ENCODE measurements at places on chromosomes 5 and 9.
A peak's percentile ranks its signal among the peaks of the same experiment; 100 is the strongest.

GRCh38 chr9:113963017-113963620 lies 87.0 kb downstream of the ZNF618 start:
- peak; percentile 37 for DNase-seq

DNA sequence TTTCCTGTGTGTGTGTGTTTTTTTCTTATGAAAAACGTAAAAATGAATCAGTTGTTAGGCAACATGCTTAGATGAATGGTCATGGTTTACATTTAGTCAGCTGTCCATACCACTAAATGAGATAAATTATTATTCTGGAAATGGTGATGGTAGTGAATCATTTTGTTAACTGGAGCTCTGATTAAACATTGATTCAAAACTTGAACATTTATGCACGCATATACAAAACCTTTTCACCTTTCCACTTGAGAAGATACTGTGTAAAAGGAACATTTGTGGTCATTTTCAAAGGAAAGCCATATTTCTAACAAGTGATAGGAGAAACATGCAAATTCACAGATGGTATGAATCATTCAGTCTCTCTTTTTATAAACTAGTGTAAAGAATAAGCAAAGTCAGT lies 162.0 kb downstream of the SLC25A46 start:
- no peak for DNase-seq

DNA sequence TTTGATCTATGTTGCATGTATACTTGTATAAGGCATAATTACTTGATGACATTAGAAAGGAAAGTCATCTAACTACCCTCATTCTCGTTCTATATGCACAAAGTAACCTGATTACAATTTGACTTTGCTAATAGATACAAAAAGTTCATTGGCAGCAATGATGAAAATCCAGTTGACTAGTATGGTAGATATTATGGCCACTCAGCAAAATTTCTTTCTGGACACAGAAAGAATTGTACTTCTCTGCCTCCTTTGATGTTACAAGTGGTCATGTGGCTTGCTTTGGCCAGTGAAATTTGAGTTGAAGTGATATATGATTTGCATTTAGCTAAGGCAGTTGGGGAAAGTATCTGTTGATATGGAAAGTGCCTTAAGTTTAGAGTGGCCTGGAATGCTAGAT lies 723.7 kb upstream of the ARRDC3 start:
- no peak for DNase-seq

DNA sequence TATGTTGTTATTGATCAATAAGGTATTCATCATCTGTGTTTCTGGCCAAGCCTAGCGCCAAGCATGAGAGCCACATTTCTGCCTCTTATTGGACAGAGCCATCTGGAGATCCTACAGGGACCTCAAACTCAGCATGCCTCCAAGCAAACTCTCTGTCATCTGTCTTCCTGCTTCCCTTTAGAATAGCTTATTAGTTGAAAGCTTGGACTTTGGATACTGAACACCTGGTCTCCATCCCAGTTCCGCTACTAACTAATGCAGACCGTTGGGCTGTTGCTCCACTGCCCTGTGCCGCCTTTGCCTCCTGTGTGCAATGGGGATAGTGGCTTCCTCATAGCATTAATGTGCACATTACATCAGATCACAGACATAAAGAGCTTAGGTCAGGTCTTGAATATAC lies 65.5 kb downstream of the MAP1B start:
- DNase-seq: peak; percentile 69

GRCh38 chr5:154390096-154390495 lies 55.7 kb upstream of the SAP30L start:
- DNase-seq: no peak

DNA sequence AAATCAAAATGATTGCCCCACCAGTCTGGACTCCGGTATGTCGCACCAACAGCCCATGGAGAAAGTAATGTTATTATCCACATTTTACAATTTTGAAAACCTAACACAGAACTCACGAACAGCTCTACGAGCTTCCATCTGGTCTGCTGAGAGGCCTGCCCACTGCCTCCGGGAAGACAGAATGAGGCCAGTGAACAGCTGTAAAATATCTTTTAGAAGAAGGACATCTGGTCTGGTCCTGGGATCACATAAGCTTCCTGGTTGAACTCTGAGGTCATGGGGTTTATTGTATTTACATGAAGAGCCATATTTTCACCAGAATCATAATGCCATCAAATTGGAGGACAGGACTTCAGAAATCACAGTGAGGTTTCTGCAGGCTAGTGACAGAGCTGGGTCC lies 89.0 kb downstream of the FRMD3 start:
- no peak for DNase-seq

DNA sequence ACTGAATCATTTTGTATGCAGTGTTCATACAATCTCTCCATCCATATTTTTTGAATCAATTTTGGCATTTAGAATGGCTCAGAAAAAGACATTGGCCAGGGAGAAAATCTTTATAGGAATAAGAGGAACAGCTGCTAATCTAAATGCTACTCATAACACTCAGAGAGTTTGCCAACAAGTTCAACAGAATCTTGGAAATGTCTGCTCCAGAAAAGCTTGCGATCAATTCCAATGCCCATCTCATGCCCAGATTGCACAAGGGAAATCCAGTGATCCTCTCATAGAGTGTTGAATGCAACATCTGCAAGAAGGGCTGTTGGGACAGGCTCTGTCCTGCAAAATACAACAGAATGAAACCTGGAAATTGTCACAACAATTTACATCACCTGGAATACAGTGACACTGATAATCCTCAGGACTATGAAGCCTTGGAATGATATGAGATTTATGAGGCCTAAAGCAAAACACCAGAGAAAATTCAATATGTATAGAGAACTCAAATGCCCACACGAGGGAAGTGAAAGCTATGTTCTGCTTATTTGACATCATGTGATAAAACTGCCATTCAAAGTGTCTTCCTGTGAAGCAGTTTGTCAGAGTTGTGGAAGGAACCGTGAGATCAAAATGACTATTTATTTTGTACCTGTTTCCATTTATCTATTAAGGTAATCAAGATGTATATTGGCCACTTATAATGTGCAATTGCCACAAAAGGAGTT lies 190.1 kb downstream of the PARP8 start:
- no peak for DNase-seq

DNA sequence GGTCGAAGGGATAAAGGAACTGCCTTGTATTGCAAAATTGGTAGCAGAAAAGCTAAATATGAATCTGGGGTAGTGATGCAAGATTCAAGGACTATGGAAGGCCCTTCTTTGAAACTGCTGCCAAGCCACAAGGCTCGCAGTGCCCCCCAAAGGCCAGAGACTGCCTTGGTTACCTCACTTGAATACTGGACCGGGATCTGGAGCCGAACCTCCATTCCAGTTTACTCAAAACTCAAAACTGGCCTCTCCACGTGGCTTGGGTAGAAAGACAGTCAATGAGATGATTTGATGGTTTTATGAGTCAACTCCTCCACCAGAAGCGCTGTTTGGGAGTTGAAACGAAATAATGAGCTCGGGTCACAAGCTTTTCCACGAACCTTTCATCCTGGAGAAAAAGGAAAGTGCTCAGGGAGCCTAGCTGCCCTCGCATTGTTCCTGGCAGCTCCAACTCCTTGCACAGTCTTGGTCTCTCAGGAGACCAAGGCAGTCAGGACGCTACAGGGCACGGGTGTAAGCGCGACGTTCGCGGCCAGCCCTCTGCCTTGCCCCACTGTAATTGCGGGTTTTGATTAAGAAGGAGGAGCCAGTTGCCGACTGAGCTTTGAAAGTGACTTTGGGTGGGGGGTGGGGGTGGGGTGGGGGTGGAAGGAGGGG lies 2.8 kb downstream of the ST8SIA4 start:
- DNase-seq: no peak

GRCh38 chr5:8634219-8634618 lies 765.3 kb downstream of the MTRR start:
- DNase-seq: no peak

DNA sequence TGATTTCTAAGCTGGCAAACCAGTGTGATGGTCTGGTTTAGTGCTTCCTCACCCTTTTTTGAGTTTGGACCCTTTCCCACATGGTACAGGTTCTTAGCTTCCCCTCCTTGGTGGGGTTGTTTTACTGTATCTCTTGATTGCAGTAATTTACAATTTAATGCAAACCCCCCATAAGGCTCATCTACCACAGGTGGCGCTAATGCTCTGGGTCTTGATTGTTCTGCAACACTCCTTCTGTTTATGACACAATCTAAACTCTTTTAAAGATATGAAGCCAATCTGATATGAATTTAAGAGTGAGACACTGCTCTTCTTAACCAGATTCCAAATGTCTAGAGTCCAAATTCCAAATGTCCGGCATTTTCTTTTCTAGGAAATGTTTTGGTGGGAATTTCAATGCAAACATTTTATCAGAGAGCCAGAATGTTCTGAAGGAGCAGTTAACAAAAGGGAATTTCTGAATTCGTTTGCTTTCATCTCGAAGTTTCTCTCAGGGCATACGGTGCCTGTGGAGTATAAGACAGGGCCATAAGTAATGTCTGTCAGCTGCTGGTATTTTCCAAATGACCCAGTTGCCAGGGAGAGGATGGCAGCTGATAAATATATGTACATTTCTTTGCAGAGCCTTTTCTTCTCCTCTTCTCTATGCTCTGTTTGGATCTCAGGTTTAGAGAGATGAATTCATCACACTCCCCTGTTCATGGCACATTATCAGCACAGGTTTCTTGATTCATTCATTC lies 246.8 kb downstream of the ARHGAP26 start:
- DNase-seq: no peak

DNA sequence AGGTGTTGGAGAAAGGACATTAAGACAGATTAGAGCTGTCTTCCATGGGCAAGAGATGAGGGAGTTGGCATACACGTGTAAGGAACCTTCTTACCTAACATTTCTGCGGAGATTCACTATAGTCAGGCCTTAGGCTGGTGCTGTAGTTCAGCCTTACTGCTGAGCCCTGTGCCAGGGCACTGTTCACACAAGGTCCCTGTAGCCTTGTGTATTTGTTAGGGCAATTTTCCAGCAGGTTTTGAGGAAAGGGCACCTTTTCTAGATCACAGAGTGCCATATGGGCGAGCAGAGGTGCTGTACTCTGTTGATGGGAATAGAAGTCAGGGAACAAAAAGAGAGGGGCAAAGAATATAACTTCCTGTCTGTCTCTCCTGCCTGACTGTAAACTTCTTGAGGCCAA lies 15.6 kb downstream of the PALM2AKAP2 start:
- DNase-seq: no peak

GRCh38 chr5:177338251-177339106 lies 13.0 kb downstream of the LMAN2 start:
- no peak for DNase-seq

- DNase-seq: peak; percentile 16
These were observed 133.4 kb downstream of the SLC12A2 start for GRCh38 chr5:128216860-128217531.

GRCh38 chr9:124284940-124285441 lies 27.2 kb downstream of the NEK6 start:
- DNase-seq: peak; percentile 32

DNA sequence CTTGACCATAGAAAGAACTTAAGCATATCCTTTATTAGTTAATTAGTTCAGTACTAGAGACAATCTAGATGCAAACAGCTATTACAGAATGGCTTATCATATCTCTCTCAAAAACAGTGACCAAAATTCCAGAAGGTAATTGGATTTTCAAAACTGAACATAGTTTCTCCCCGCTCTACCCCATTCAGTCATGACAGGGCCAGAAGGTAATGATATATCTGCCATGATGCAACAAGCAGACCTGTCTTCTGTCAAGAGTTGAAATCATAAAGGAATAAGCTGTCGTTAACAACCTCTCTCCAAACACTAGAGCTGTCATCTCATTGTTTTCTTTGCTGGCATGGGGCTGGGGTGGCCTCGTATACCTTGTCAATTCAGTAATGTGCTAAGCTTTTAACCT lies 200.5 kb upstream of the POU5F2 start:
- no peak for DNase-seq

DNA sequence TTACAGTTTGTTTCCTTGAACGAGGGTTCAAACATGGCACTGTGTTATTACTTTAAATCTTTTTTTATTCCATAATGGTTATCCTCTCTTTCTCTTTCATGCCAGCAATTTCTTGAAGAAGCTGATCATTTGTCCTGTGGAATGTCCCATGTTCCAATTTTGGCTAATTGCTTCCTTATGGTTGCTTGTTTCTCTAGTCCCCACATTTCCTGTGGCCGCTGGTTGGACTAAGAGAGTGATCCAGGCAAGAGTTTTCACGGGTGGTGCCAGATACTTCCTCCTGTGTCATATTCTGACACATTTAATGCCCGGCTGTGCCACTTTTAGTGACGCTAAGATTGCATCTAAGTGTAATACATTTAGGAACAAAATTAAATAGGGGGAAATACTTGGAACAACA lies 83.8 kb upstream of the FAM169A start:
- peak; percentile 67 for DNase-seq

DNA sequence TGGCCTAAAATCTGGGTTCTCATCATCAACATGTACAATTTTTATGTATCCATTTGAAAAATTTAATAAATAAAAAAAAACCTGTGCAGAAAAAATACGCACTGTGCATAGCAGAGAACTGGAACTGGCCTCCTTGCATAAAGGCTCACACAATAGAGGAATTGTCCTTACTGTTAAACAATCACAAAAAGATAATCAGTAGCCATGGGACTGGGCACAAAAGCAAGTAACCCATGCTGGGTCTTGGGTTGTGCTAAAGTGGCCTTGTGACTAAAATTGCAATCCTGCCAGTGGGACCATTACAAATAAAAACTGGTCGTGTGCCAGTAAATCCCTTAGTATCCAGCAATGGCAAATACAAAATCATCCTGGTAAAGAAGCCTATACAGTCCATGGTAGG lies 1646.6 kb downstream of the MAT2B start:
- no peak for DNase-seq

DNA sequence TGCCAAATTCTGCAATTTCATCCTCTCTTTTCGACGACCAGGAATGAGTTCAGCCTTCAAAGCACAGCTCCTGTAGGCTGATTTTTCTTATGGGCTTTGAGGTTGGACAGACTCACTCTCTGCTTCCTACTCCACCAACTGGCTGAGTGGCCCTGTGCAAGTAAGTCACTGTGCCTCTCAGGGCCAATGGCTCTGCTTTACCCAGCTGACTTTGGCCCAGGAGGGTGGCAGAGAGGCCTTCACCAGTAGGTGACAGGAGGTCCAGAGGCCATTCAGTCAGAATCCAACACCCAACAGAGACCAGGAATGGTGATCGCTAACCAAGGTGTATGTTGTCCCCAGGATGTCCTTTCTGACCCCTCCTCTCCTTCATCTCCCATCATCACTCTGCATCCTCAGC lies 49.5 kb upstream of the ALDH1B1 start:
- DNase-seq: no peak

DNA sequence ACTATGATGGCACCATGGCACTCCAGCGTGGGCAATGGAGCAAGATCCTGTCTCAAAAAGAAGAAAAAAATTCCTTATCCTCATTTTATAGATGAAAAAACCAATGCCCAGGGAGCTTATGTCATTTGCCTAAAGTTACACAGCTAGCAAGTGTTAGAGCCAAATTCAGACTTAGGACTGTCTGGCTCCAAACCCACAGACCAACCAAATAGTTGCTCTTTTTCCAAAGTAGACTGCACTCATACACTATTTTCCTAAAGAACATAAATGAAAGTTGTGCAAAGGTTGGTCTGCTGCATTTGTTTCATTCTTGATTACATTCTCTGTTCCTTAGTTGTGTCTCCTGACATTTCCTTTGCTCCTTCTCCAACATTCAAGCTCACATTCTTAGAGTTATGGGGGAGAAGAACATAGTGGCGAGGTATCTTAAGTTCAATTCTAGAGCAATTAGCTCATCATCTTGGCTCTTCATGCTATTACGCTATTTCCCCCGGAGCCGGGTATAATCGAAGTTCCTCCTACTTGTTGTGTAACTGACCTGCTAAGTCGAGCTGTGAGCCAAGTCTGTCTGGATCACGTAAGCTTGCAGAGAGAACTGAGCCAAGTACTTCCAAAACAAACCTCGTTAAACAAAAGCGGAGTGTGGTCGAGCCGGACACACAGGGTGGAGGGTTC lies 138.3 kb downstream of the RFK start:
- DNase-seq: peak; percentile 4

Data from G401 (cell line).